Stimulated activated CD8-positive, alpha-beta memory T cell treated with anti-CD3 and anti-CD28 coated beads, Interleukin-15, amount 100 ng/mL, for 24 hours (primary cell): ENCODE measurements at places on chromosomes 5 and 9.

GRCh38 chr5:116658141-116658540, 83.5 kb upstream of the SEMA6A start:
- DNase-seq, result no peak

GRCh38 chr5:150242251-150242894, 47.2 kb downstream of the CAMK2A start:
- no peak for DNase-seq

DNA sequence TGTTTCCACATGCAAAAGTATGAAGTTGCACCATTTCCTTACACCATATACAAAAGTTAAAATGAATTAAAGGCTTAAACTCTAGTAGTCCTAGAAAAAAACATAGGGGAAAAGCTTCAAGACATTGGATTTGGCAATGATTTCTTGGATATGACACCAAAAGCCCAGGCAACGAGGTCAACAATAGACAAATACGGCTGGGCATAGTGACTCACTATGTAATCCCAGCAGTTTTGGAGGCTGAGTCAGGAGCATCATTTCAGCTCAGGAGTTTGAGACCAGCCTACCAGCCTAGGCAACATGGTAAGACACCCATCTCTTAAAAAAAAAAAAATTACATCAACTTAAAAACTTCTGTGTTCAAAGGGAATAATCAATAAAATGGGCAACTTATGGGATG, 30.9 kb upstream of the SREK1 start:
- no peak for DNase-seq

- DNase-seq, result no peak
Observed at GRCh38 chr5:935510-936084, 42.9 kb downstream of the TRIP13 start.
